ENCODE measurements at places on chromosomes 3 and 15.

DNA sequence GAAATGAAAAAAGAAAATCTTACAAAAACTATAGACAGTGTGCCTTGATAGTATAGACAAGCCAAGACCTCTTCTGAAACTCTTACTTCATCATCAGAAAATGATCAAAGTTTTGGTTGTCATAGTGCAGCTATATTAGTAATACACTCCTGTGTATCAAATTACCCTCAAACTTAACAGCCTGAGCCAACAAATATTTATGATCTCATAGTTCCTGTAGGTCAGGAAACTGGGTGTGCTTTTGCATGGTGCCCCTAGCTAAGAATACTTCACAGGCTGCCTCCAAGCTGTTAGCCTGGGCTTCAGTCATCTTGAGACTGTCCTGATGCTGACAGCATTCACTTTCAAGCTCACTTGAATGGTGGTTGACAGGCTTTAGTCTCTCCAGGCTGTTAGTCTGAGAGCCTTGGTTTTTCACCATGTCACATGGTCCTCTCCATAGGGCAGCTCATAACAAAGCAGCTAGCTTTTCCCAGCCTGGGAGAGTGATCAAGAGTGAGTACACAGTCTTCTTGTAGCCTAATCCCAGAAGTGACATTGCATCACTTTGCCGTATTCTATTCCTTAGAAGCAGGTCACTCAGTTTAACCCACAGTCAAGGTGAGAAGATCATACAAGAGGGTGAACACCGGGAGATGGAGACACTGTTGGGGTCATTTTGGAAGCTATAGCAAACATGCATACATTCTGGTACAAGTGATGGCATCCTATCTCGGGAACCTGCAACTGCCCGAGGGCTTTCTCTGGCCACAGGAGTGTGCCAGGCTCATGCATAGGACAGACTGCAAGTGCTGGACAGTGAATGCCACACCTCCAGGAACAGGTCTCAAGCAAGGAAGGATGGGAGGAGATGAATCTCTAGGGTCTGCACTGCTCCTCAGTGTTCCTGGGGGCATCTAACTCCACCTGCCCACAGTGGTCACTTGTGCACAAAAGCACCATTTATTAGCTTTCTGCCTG, 173.4 kb upstream of the CADPS start:
- DNase-seq, result no peak

DNA sequence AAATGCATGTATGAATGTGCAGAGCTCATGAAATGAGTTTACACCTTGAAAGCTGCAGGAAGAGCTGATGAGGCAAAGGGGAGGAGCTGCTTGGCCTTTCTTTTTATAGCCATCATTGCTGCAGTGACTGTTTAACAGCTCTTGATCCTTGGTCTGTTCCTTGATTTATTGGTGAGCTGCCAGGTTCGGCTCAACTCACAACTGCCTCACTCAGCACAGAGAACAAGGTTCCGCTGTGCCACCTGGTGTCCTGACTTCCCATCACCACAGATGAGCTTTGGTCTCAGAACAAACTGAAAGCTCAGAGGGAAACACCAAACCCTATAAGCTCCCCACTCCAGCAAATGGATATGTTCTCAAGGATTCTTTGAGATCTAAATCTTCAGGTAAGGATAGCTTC, 626.1 kb downstream of the MAGI1 start:
- DNase-seq, result peak; percentile 82

DNA sequence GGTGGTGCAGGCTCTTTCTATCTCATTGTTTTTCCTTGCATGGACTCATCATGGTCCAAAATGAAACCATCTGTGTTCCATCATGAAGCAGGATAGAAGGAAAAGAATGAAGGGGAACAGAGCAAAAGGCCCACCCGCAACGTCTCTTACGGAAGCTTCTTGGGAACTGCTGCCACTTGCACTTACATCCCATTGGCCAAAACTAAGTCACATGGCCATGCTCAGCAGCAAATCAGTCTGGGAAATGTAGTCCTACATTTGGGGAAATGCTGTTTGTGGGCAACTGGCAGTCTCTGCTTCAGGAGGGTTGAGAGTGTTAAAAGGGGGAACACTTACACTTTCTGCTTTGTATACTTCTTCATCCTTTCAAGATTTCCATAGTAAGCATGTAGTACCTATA, 191.6 kb downstream of the SV2B start:
- DNase-seq, result no peak

DNA sequence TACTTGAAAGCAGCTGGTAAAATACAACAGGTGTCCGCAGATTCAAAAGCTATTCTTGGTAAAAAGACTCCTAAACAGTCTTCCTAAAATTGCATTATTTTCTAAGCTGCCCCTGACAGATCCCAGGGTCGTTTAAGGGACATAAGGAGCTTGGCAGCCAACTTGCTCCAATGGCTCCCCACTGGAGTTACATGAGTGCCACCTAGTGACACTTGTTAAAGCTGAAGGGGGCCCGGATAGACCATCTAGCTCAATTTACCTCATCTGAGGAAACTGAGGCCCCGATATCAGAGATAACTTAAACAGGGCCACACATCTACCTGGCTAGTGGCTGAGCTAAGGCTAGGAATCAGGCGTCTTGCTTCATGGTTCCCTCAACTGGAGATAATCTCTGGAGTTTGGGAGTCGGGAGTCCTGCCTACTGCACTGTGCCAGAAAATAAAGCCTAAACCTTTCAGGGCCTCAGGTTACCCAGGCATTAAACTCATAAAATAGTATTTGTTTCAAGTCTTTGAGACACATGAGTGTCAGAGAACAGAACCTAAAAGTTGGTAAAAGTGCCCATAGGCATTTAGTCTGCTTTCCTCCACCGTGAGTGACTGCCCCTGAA, 6.5 kb upstream of the TBC1D23 start:
- DNase-seq, result peak; percentile 58

DNA sequence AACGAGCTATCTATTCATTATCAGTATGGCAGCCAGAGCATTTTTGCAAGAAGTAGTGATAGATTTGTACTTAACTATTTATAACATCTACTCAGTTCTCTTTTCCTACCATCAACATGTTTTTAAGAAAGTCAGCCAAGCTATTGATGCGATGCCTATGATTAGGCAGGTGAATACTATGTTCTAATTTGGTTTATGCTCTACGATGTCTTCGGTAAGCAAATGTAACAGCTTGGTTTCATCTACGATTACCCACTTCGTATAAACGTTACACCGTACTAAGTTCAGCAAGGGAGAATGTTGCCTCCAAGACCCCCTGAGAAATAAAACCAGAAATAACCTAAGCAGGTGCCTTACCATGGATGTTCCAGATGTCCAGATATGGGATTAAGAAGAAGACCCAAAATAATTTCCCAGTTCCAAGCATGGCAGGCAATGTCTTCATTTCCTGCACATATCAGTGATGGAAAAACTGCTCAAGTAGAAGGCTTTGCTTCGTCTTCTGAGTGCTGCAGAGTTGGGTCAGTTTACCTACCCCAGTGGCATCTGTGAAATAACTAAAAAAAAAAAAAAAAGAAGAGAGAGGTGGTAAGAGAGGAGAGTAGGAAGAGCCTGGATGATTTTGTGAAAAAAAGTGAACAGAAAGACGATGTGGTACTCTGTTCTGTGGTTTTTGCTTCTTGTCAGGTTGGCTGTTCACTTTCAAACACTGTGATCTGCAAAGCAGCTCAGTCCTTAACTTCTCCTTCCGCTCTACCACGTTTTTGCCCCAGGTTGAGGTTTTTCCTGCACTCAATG, at the start of gene BTLA:
BTLA (minus strand) TSS at position 559 of the 798 bp plus-strand sequence; CDS start at position 445, 114 bp downstream.
- DNase-seq, result no peak

DNA sequence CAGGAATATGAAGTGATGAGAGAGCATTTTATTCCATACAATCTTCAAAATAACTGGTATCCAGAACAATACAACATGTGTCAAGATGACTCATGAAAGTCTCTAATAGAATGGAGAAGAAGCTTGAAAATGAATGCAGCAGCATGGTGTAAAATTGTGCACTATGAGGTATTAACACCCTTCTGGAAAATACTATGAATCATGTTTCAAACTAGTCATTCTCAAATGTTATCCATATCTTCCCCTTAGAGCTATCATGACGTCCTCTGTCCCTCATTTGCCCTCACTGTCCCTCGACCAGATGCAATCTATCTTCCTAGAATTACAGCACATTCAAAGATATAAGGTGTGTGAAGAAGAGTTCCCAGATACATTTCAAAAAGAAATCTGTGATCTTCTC, 198.2 kb downstream of the NECTIN3 start:
- DNase-seq, result no peak

DNA sequence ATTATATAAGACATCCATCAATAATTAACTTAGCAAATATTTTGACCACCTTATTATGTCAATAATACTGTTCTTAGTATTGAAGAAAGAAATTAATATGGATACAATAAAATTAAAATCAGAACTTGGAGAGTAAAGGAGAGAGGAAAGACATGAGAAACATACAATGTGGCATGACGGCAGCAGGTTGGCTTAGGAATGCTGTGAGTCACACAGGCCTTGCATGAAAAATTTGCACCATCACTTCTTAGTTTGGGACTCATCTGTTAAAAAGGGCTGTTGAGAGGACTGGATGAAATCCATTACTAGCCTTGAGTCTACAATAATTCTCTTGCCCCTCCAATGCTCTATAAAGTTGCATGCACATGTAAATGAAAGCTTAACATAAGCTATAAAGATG, 880.8 kb downstream of the ROBO1 start:
- DNase-seq, result no peak

- no peak for DNase-seq
These were observed 13.6 kb downstream of the RARRES1 start for GRCh38 chr3:158718490-158719170.

DNA sequence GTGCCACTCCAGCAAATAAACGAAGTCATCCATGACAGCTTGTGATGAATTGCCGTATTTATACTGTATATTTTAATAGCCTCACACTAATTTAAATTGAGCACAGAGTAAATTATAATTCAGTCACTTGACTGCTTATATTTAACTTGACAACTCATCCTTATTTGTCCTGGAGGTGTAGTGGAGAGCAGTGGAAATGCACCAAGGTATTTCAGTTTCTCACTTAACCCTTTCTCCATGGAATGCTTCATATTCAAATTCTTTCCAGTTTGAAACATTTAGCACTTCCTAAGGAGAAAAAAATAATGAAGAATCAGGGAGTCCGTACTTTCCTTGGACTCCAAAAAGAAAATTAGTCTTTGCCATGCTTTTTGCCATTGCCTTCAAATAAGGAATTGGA, 99.0 kb downstream of the MAP2K5 start:
- peak; percentile 87 for DNase-seq

- DNase-seq, result no peak
These were observed 12.8 kb upstream of the SRP14 start for GRCh38 chr15:40051616-40052415.

DNA sequence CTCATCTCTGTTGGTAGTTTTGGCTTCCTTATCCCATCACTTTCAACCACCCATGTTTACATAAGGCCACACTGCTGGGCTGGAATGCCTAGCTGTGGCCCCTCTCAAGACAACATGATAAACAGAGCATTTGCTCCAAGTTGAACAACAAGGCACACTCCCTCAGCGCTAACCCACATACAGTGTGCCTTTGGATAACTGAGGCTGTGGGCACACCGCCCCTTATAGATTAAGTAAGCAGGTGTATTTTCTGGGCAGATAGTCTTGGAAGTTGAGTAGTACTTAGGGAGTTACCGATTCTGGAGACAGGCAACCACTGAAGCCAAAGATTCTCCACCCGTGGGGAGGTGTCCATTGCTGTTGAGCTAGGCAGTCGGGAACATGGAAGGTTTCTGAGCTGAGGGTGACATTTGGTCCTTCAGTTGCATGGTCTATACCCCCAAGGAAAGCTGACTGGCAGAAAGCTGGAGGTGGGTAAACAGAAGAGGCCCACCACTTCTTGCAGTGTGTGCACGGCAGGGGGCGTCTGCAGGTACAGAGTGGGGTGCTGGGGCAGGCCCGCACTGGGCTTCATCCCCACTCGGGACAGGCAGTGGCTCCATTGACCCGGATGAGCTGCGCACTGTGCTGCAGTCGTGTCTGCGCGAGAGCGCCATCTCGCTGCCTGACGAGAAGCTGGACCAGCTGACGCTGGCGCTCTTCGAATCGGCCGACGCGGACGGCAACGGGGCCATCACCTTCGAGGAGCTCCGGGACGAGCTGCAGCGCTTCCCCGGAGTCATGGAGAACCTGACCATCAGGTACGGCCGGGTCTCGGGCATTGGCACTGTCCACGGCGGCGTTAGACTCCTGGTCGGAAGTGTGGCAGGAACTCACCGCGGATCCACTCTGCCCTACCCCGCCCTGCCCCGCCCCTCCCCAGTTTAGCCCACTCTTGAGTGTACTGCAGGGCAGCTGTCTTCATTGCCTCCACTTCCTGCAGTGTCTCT, 16.8 kb downstream of the NOX5 start:
- peak; percentile 40 for DNase-seq

GRCh38 chr3:134666466-134666865, 15.6 kb upstream of the KY start:
- no peak for DNase-seq

DNA sequence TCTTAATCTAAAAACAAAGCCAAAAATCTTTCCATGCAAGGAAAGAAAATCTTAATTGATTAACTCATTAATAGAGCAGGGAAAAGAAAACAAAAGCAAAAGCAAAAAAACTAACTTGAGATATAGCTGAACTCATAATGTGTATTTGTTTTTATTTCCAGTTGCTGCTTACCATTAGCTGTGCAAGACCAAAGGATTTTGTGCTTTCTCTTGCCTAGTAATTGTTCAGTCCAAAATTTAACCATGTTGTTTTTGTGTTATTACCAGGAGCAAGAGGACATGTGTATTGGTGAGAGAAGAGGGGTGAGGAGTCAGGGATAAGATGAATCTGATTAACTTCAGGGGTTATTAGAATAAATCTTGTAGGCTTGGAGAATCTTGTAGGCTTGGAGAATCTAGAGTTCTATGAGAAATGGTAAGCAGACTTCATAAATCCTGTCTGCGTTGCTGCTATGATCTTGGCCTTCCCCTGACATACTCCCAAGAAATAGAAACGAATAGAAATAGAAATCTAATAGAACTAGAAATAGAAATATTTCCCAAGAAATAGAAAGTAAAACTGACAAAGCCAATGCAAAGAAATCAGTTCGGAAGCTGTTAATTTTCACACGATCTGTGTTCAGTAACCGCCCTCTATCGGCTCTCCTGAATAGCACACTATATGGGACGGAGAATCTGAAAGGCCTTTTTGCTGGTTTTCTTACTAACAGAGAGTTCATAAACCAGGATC, 72.6 kb upstream of the TNFSF10 start:
- peak; percentile 30 for DNase-seq

DNA sequence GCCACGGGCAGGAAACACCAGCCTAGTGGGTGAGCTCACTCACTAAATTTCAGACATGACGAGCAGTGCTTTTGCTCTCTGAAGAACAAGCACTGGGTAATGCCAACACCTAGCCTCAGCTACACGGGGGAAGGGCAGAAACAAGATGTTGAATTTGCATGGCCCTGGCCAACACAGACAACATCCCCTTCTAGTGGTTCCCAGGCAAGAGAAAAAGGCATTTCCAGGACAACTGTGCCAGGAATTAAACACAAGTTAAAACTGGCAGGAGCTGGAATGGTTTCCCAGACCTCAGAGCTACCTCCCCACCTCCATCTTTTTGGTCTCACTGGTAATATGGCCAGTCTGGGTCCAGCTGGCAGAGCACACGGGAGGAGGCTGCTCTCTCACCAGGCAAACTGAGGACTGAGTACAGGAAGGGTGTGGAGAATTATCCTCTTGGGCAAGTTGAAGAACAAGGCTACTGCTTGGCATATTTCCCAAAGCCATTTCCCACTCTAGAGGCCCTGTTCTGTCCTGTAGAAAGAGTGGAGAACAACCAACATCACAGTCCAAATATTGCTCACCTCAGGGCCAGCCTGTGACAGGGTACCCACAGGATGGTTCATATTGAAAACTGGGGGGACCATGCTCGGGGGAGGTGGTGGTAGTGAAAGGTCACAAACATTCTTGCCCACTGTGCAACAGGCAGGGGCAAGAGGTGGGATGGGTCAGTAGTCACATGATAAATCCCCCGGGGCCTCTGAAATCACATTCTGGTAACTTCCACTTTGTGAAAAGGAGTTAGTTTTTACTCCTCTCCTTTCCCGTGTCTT, 26.5 kb downstream of the TSPAN3 start:
- no peak for DNase-seq
